Activated CD8-positive, alpha-beta T cell treated with anti-CD3 and anti-CD28 coated beads, Interleukin-2, amount 10 ng/mL, durations not matched to agents 7 days and 5 days (primary cell): ENCODE measurements at places on chromosomes 13 and 19. TPM values are rescaled to one million over a fixed set of nuclear protein-coding genes. Genes with fewer than 3 reads are reported as not detected.

The NCR1 gene
- total RNA-seq: 0.47 TPM

The FXYD1 gene
- 1.4 TPM for total RNA-seq

The FPR2 gene
- not detected for total RNA-seq

The SEMA6B gene
- not detected for total RNA-seq

The PSG7 gene
- not detected for total RNA-seq

The TEX29 gene
- not detected for total RNA-seq

The RNF113B gene
- total RNA-seq: not detected

The CYP2S1 gene
- 0.95 TPM for total RNA-seq

The SH2D3A gene
- total RNA-seq: 28.2 TPM

The KCNN4 gene
- total RNA-seq: 28.8 TPM

The ZNF135 gene
- total RNA-seq: 1.2 TPM

The NLRP7 gene
- not detected for total RNA-seq

The DOHH gene
- total RNA-seq: 14.6 TPM

The KLK12 gene
- not detected for total RNA-seq

The ZNF581 gene
- 24.4 TPM for total RNA-seq

The VWA8 gene
- 15.7 TPM for total RNA-seq

The ZNF460 gene
- total RNA-seq: 46.6 TPM

The CILP2 gene
- 0.16 TPM for total RNA-seq

The METTL21C gene
- not detected for total RNA-seq

The CEACAM4 gene
- not detected for total RNA-seq

The GFY gene
- total RNA-seq: not detected

The IGFL4 gene
- total RNA-seq: not detected

The FXYD5 gene
- 338 TPM for total RNA-seq

The CRX gene
- total RNA-seq: not detected

The SYCN gene
- total RNA-seq: not detected

The CYP2F1 gene
- total RNA-seq: not detected
